ENCODE measurements at places on chromosomes 16 and 17. TPM values are rescaled to one million over a fixed set of nuclear protein-coding genes. Genes with fewer than 3 reads are reported as not detected.
A peak's percentile ranks its signal among the peaks of the same experiment; 100 is the strongest.

DYNLRB2 gene
- not detected for total RNA-seq

ABCC6 gene
- not detected for total RNA-seq

NPIPB9 gene
- total RNA-seq: 1.6 TPM

SLC5A10 gene
- not detected for total RNA-seq

ZG16 gene
- not detected for total RNA-seq

RNF157 gene
- total RNA-seq: not detected

HOXB2 gene
- total RNA-seq: not detected

CA5A gene
- not detected for total RNA-seq

PRDM7 gene
- total RNA-seq: not detected

HEATR9 gene
- not detected for total RNA-seq

ARMC7 gene
- total RNA-seq: 6.1 TPM

MEOX1 gene
- not detected for total RNA-seq

ITGAD gene
- total RNA-seq: not detected

SLC16A11 gene
- total RNA-seq: not detected

DNA sequence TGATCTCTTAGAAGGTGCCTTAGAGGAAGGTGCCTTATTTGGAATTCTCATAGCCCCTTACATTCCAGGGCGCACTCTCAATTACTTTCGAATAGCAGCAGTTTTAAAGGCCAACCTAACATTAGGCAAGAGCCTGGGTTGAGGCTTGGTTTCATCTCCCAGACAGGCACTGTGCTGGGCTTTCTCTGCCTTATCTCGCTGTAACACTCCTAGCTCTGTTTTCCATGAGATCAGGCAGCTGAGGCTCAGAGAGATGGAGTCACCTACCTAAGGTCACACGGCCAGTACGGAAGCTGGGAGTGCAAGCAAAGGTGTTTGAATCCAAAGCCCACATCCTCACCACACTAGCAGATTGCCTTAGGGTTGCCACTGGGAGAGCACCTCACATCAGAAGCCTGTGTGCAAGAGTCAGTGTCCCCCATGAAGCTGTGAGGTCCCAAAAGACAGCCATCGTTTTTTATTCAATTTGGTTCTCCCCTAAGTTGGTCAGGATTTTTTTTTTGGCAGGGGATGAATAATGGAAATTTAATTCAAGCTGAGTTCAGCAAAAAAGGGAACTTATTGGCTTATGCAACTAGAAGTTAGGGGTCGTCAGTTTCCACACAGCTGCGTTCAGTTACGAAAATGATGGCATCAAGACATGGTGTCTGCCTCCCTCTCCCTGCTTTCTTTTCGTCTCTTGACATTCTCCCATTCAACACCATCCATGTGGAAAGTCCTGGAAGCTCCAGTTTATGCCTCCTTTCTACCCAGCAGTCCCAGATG, 206.4 kb downstream of the KATNIP start:
- H3K4me3 ChIP-seq: no peak overlapping the region
- no peaks in the 10 kb centered on the region for H3K4me1 ChIP-seq
- no peak for DNase-seq
- no peak overlapping the region for H3K27ac ChIP-seq

GRCh38 chr17:34958438-34958837, 2.8 kb downstream of the CCT6B start:
- no peak for DNase-seq
- no peaks in the 10 kb centered on the region for H3K27me3 ChIP-seq
- peaks cover 22% of the 10 kb centered on the region for H3K4me1 ChIP-seq
- no peak overlapping the region for H3K4me3 ChIP-seq
- no peak overlapping the region for H3K27ac ChIP-seq

- H3K27ac ChIP-seq: no peak overlapping the region
- no peaks in the 10 kb centered on the region for H3K27me3 ChIP-seq
- no peaks in the 10 kb centered on the region for H3K36me3 ChIP-seq
- DNase-seq: no peak
Observed at GRCh38 chr16:80792031-80792430, 12.4 kb downstream of the CDYL2 start.

GRCh38 chr17:80453998-80454556, 22.3 kb downstream of the NPTX1 start:
- H3K27me3 ChIP-seq: no peaks in the 10 kb centered on the region
- no peak for DNase-seq
- H3K4me1 ChIP-seq: peaks cover 21% of the 10 kb centered on the region

DNA sequence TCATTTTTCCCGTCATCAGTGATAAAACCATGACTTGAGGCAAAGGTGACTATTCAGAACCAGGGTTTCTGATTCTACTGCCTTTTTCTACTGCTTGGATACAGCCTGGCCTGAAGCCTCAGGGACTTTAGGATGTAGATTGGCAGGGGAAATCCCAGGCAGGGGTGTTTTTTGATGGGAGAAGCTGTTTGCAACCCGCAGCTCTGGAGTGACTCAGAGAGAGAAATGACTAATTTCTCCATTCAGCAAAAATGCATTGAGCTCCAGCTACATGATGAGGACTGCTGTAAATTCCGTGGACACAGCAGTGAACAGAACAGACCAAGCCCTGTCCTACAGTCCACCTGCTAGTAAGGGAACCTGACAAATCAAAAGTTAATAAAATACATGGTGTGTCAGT, 560.6 kb downstream of the CDH13 start:
- H3K4me1 ChIP-seq: no peaks in the 10 kb centered on the region
- no peak for DNase-seq
- no peak overlapping the region for H3K4me3 ChIP-seq
- H3K36me3 ChIP-seq: no peaks in the 10 kb centered on the region
- H3K27me3 ChIP-seq: no peaks in the 10 kb centered on the region
- H3K27ac ChIP-seq: no peak overlapping the region

DNA sequence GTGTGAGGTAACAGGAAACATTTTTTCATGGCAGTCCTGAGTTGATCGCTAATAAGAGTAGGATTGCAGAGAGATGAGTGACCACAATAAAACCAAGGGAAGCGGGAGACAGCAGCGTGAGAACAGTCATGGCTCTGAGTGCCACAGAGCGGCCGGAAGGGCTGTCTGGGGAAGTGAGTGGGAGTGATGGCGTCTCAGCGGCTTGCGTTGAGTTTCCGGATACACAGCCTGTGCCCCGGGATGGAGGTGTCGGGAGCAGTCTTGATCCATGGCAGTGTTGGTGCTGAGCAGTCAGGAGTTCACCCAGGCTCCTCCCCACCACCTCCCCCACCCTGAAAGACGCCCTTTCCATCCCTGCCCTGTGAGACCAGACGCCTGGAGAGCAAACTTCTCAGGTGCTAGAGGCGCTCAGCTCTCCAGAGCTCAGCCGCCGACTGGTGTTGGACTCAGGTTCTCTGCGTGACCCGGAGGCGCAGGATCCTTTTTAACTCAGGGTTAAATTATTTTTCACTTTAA, 59.8 kb downstream of the BANP start:
- no peak overlapping the region for H3K4me3 ChIP-seq
- H3K27me3 ChIP-seq: no peaks in the 10 kb centered on the region
- no peak overlapping the region for H3K27ac ChIP-seq
- DNase-seq: no peak

GRCh38 chr16:67933805-67934204, 2.1 kb upstream of the CTRL start:
- H3K4me3 ChIP-seq: no peak overlapping the region
- H3K27me3 ChIP-seq: no peaks in the 10 kb centered on the region
- peaks cover 19% of the 10 kb centered on the region for H3K36me3 ChIP-seq
- H3K27ac ChIP-seq: no peak overlapping the region

DNA sequence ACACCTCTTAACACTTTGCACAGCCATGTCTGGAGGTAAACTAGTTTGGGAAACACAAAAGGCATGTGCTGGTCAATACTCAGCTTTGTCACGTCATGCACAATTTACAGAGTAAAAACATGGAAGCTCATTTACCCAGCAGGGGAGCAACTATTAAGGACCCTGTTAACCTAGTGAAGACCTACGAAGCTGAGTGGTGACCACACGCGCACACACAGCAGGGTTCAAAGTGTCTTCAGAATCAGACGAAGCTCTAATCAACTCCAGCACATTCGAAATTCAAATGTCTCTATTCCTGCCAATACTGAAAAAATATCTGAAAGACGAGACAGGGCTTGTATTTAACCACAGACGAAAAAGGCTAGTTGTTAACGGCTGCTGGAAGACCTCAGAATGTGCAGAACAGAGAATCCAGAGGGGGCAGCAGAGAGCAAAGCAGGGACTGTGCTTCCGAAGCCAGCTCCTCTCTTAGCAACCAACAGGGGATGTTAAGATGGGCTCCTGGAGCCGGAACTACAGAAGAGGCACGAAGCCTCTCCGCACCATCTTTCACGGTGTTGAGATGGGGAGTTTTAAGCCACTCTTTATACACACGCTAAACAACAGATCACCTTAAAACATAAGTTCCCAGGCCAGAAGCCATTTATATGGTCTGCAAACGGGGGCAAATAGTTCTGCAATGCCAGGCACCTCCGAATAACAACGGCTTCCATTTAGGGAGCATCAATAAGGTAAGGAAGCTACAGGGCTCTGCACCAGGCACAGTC, 45.7 kb downstream of the CMTM4 start:
- no peaks in the 10 kb centered on the region for H3K27me3 ChIP-seq
- no peaks in the 10 kb centered on the region for H3K36me3 ChIP-seq
- no peak overlapping the region for H3K27ac ChIP-seq
- DNase-seq: peak; percentile 94

DNA sequence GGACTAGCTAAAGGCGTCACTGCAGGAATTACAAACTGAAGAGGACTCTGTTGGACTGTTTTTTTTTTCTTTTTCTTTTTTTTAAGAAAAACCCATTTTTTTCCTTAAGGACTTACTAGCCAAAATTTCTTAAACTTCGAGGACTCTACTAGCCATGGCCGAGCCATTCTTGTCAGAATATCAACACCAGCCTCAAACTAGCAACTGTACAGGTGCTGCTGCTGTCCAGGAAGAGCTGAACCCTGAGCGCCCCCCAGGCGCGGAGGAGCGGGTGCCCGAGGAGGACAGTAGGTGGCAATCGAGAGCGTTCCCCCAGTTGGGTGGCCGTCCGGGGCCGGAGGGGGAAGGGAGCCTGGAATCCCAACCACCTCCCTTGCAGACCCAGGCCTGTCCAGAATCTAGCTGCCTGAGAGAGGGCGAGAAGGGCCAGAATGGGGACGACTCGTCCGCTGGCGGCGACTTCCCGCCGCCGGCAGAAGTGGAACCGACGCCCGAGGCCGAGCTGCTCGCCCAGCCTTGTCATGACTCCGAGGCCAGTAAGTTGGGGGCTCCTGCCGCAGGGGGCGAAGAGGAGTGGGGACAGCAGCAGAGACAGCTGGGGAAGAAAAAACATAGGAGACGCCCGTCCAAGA, 878 bp downstream of the HEXIM1 start:
- no peaks in the 10 kb centered on the region for H3K36me3 ChIP-seq
- H3K4me1 ChIP-seq: peaks cover 42% of the 10 kb centered on the region
- peak; percentile 85 for DNase-seq
- no peak overlapping the region for H3K27ac ChIP-seq
- peak overlapping the region; percentile 71 for H3K4me3 ChIP-seq

GRCh38 chr16:80720804-80721371, 83.5 kb downstream of the CDYL2 start:
- H3K4me1 ChIP-seq: no peaks in the 10 kb centered on the region
- DNase-seq: peak; percentile 32
- no peak overlapping the region for H3K27ac ChIP-seq

GRCh38 chr16:68065716-68066305, 19.4 kb upstream of the NFATC3 start:
- no peaks in the 10 kb centered on the region for H3K27me3 ChIP-seq
- peaks cover 11% of the 10 kb centered on the region for H3K36me3 ChIP-seq
- no peak overlapping the region for H3K27ac ChIP-seq
- no peak for DNase-seq

- peak overlapping the region; percentile 80 for H3K27ac ChIP-seq
- peaks cover 38% of the 10 kb centered on the region for H3K36me3 ChIP-seq
- H3K27me3 ChIP-seq: no peaks in the 10 kb centered on the region
Observed at GRCh38 chr17:56897646-56898424, 16.0 kb downstream of the TRIM25 start.

DNA sequence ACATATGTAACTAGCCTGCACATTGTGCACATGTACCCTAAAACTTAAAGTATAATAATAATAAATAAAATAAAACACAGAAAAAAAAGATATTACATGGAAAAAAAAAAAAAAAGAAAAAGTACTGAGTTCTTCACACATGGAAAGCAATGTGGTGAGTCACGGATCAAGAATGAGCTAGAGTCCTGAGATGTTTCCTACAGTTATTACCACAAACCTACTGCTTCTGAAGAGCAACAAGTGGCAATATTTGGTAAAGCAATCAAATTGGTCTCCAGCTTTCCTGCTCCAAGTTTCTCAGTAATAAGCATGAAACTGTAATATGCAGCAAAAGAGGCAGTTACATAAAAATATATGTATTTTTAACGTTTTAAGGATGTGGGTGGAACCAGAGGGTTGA, 223.3 kb upstream of the SALL1 start:
- H3K4me1 ChIP-seq: no peaks in the 10 kb centered on the region
- no peaks in the 10 kb centered on the region for H3K27me3 ChIP-seq
- H3K36me3 ChIP-seq: no peaks in the 10 kb centered on the region
- H3K27ac ChIP-seq: no peak overlapping the region
- no peak overlapping the region for H3K4me3 ChIP-seq

- H3K27ac ChIP-seq: no peak overlapping the region
- H3K4me3 ChIP-seq: no peak overlapping the region
- H3K27me3 ChIP-seq: no peaks in the 10 kb centered on the region
- H3K36me3 ChIP-seq: no peaks in the 10 kb centered on the region
- H3K4me1 ChIP-seq: no peaks in the 10 kb centered on the region
- DNase-seq: no peak
Observed at GRCh38 chr16:87271256-87271655, 45.9 kb downstream of the C16orf95 start.

DNA sequence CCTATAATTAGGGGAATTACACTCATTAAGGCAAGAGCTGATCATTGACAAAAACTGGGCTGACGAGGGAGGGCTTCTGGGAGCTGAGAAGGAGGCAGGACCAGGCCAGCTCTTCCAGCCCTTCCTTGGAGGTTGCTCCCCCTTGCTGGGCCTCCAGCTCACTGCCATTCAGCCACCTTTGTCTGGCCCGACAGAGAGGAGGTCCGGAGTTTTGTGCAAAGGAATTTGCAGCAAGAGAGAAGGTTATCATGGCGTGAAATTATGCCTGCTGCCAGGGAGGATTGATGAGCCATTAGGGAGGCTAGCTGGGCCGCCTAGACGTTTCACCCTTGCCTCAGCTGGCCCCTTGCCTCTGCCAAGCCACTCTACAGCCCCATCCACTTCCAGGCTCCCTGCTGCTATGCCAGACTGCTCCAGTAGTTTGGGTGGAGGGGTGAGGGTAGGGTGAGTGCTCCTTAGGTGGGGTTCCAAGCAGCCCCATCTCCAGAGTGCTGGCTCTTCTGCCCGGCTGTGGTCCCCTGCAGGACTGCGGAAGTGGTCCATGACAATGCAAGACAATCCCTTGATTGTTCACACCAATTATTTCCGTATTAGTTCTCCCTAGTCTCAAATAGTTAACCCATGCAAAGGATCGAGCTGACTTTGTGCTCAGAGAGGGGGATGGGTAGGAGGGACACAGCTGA, 17.1 kb upstream of the PHF12 start:
- no peaks in the 10 kb centered on the region for H3K36me3 ChIP-seq
- no peak for DNase-seq
- H3K27ac ChIP-seq: no peak overlapping the region
- H3K4me1 ChIP-seq: no peaks in the 10 kb centered on the region
- H3K4me3 ChIP-seq: no peak overlapping the region

Measured in Karpas-422 (cell line).